ENCODE measurements at places on chromosomes 5 and 9.

DNA sequence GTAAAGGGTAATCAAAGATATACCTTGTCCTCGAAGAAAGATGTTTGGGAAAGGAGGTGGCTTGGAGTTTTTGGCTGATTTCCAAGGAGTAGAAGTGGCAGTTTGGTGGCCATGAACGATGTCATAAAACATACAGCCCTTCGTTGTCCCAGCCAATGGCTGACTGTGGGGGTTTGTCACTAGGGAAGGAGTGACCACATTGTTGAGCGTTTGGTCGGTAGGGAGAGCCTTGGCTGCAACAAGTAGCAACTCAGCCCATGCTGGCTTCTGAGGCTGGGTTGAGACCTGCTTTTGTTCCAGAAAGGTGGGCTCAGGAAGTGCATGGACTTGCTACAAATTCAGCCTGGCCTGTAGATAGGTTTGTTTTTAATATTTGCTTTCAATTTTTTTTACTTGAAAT lies 128.3 kb downstream of the BOD1 start:
- DNase-seq: no peak

GRCh38 chr9:119844431-119844830 lies 475.2 kb upstream of the BRINP1 start:
- no peak for DNase-seq

DNA sequence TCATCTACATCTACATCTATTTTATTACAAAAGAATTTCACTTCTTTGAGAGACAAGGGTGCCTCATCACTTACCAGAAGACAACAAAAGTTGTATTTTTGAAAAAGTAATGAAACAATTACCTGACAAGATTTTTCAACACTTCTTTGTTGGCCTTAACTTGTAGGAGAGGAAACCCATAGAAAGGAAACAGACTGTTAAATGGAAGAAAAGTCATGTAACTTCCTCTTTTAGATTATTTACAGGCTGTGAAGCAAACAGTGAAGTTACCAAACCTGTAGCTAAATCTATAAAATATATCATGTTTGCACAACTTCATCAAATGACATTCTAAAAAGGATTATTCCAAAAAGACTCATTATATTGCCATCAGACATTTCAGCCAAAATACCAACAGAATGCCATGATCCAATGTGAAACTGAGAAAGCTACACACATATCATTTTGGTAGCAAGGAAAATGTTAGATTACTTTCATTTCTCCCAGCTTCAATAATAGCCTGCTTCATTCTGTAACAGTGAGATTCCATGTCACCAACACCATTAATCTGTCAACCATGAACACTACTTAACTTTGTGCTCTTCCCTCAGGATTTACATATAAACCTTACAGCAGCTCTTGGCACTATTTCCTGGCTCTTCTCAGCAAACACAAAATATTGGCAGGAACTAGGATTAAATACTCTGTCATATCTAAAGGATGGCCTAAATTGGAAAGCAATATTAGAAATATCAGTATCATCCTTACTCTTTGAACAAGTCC lies 122.5 kb downstream of the MCTP1 start:
- no peak for DNase-seq

DNA sequence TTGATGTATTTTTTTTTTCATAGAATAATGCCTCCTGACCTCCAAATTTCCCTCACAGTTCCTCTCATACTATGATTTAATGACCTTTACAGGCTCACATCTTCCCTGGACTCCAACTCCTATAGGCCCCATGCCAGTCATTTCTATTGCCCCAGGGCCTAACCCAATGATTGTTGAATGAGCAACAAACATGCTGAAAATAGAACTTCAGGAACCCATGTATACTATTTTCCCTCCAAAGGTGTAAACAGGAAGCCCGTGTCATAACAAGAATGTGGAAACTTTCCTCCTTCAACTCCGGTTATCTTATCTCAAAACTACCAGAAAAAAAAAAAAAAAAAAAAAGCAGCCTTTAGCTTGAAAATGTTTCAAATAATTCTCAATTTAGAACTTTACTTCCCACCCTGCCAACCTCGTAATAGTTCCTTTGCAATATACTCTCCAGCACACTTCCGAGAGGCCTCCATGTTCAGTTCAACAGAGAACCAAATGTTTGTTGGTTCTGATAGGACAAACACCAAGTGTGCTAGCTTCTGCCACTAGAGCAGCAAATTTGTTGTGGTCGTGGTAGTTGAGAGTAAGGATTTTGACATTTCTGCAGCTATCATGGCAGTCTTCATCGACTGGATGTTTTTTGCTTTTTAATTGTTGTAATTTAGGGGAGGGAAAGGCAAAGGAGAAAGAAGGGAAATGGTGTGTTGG lies 25.8 kb downstream of the TRPM6 start:
- no peak for DNase-seq

DNA sequence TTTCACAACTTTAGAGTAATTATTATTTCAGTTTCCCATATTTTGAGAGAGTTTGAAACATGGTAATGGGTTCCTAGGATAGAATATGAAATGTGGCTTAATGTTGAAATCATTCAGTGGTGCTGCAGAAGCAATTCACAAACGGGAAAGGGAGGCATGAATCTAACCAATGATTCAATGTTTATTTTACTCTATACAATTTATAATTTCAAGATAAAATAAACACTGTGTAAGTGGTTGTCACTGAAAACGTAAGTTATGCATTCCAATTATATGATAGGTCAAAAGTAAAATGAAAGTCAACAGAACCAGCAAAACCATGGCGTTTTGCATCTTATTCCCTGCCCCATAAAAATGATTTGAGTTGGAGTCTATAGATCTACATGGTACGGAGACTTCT lies 1207.1 kb upstream of the CDH18 start:
- DNase-seq: no peak

- peak; percentile 56 for DNase-seq
These were observed 191.2 kb downstream of the GNA14 start for GRCh38 chr9:77456829-77457437.

DNA sequence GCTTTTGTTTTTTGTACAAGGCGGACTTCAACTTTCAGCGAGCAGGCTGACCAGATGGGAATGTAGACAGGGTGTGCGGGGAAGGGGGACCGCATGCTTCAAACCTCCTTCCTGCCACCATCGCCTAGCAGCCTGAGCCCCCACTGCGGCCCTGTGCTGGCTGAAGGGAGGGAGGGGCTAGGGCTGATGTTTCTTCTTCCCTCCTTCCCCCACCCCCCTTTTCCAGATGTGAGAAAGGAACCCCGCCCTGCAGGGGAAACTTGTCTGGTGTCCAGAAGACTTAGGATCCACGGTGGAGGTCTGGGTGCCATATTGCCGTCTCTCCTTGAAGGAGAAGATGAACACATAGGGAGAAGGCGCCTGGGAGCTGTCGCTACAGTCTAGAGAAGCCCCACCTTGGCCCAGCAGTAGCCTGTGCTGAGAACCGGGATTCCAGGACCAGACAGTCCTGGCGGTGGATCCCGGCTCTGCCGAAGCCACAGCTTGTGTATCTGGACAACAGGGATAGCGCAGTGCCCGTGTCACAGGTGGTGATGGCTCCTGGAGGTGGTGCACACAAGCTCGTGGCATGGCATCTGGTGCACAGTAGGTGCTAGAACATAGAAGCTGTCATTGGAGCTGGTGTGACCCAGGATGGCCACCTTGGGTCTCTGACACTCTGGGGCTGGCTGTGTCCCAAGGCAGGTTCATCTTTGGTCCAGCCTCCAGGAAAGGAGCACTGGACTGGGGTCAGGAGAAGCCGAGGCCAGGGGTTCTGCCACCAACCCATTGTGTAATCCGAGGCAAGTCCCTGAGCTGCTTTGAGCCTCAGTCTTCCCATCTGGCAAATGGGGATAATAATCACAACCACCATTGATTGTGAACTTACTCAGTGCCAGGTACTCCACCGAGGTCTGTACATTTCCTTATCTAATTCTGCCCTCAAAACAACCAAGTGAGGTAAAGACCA lies 205.6 kb downstream of the C9orf50 start:
- no peak for DNase-seq

DNA sequence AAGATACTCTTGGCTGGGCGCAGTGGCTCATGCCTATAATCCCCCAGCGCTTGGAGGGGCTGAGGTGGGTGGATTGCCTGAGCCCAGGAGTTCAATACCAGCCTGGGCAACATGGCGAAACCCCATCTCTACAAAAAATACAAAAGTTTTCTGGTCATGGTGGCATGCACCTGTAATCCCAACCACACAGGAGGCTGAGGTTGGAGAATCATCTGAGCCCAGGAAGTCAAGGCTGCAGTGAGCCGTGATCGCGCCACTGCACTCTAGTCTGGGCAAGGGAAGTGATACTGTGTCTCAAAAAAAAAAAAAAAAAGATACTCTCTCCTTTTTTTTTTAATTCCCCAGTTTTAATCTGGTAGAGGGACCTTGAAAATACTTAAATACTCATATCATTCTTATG lies 15.0 kb downstream of the ANKRD33B start:
- DNase-seq: no peak

DNA sequence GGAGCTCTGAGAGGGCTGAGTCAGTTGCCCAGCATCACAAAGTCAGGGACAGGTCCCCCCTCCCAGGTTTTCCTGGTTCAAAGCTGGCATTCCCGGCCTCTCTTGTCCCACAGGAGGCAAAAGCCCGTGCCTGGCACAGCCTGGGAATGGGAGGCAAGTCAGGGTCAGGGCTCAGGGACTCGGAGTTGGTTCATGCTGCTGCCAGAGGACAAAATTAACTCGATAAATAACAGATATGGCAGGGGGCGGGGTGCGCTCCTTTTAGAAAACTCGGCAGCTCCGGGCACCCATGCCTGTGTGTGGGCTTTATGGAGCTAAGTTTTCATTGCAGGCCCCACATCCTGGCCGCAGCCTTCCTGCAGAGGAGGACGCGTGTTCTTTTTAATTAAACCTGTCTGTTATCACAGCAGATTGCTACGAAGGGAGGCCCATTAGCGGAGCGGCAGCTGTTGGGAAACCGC lies 62.8 kb upstream of the LMX1B start:
- DNase-seq: peak; percentile 4

DNA sequence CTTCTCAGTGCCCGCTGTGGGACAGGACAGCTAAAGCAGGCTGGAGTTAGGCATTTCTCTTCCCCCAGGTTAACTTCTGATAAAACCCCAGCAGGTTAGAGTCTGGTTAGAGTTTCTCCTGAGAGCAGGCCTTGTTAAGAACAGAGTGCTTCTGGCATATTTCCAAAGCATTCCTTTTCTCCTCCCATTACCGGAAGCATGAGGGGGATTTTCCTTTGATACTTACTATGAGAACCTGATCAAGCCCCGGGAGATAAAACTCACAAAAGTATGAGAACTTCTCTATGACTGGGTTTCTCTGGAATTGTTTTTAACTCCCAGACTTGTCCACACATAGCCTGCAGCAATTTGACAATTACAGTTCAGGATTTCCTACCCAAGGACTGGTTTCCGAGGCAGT lies 77.4 kb upstream of the MAST4 start:
- DNase-seq: no peak

- peak; percentile 88 for DNase-seq
These were observed 556.7 kb upstream of the TLE4 start for GRCh38 chr9:79014929-79015699.

GRCh38 chr9:105993116-105993854 lies 298.9 kb downstream of the TMEM38B start:
- DNase-seq: peak; percentile 1

GRCh38 chr9:107593224-107593870 lies 103.8 kb upstream of the KLF4 start:
- DNase-seq: peak; percentile 6

GRCh38 chr9:101977614-101978210 lies 239.3 kb upstream of the GRIN3A start:
- peak; percentile 14 for DNase-seq

GRCh38 chr5:120456006-120456405 lies 8.1 kb upstream of the PRR16 start:
- DNase-seq: no peak
